Cortex of kidney (tissue), 1 donor: ENCODE measurements at places on chromosomes 12 and 14.

GRCh38 chr14:57390806-57391516 lies 575 bp downstream of the NAA30 start:
- no peak for DNase-seq

DNA sequence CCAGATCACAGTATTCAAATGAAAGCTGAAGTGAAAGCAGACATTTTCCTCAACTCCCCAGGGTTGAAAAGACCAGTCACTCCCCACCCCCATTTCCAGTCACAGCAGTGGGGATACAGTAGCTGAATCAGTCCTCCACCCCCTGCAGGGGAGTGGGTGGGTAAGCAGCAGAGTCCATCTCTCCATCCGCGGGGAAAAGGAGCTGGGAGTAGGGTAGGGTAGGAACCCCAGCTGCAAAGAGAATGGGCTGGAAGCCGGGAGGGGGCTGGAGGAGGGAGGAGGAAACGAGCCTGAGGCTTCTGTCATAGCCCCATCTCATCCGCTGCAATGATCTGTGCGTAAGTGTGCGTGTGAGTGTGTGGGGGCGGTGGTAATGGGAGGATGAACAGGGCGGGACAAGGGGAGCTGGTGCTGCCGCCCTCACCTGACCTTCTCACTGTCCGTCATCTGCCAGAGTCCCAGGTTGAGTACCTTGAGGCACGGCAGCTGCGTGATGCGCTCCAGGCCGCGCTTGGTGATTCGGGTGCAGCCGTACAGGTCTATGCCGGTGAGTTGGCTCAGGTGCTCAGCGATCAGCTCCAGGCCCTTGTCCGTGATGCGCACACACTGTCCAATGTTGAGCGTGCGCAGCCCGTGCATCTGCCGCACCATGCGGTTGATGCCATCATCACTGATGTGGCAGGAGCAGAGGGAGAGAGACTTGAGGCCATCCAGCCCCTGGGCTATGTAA lies 1.8 kb downstream of the FBXL14 start:
- DNase-seq = no peak

DNA sequence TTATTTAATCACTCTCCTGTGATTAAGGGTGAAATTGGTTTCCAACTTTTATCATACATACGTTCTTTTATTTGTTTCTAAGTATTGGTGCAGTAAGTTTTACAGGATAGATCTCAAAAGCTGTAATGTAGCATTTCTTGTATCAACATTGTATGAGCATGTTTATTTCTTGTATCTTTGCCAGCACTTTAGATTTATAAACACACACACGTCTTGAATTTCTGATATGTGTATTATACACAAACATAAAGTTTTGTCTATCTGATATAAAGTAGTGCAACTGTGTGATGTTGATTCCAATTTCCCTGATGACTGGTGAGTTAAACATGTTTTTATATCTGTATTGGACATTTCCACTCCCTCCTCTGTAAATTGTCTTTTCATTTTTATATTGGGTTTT lies 134.7 kb downstream of the NOVA1 start:
- no peak for DNase-seq

GRCh38 chr14:52640137-52640536 lies 55.2 kb downstream of the ERO1A start:
- no peak for DNase-seq
